Activated CD4-positive, CD25-positive, alpha-beta regulatory T cell (primary cell): ENCODE measurements at places on chromosomes 5 and 9.

GRCh38 chr5:176188085-176188484 lies 50.1 kb upstream of the SIMC1 start:
- no peak for DNase-seq

GRCh38 chr5:81068063-81068462 lies 107.9 kb downstream of the RASGRF2 start:
- no peak for DNase-seq

GRCh38 chr9:131534721-131535237 lies 3.7 kb upstream of the UCK1 start:
- DNase-seq, result no peak

DNA sequence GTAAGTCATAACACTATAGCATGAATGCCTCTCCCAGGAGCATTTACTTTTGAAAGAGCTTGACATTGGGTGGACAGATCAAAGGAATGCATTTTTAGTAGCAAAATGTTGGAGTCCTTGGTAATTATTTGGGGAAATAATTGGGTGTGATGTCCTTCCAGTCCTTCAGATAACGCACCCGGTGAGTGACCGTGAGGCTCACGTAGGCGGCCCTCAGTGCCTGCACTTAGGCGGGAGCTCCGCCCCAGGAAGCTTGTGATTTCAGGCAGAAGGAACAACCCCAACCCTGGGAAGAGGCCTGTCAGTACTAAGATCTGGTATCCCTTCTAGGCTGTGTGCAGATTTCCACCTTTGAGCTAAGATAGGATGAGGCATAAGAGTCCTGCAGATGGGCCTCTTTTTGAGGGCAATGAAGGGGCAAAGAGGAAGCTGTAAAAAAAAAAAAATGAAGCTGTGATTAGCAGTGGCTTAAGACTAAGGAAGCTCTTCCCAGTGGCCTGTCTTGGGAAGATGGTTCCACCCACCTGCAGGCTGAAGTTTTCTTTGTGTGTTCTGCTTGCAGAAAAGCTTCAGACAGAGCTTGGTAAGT lies 14.9 kb downstream of the BTNL9 start:
- DNase-seq, result no peak

DNA sequence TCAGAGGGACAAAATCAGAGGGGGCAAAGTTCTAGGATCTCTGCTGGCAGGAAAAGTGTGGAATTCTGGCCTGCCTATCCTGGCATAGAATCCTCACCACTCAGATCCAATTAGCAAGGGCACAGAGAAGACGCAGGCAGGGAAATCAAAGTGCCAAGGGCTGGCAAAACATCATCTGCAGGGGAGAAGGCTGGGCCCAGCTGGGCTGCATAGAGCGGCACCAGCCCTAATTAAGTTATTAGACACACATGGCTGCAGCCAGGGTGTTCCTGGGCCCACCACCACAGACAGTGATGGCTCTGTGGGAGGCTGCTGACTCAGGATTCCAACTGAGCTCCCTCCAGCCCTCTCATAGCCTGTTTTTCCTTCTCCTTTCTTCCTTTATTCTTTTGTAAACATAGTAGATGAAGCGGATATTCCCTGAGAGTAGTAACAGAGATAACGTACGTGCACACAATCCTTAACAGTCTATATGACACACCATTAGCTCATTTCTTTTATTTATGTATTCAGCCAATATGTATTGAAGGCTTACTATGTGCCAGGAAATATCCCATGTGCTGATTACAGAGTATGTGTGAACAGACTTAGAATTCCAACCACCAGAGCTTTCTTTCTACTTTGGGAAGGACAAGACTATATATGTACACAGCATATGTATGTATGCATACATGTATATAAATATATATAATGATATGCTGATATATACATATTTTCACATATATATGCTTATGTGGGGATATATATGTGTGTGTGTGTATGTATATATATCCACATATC lies 236.1 kb downstream of the ASTN2 start:
- DNase-seq, result no peak

GRCh38 chr5:103862398-103862797 lies 299.8 kb upstream of the NUDT12 start:
- DNase-seq, result no peak

GRCh38 chr5:124650951-124651662 lies 95.3 kb downstream of the ZNF608 start:
- DNase-seq, result no peak

GRCh38 chr5:63249960-63250359 lies 671.3 kb downstream of the LRRC70 start:
- no peak for DNase-seq

DNA sequence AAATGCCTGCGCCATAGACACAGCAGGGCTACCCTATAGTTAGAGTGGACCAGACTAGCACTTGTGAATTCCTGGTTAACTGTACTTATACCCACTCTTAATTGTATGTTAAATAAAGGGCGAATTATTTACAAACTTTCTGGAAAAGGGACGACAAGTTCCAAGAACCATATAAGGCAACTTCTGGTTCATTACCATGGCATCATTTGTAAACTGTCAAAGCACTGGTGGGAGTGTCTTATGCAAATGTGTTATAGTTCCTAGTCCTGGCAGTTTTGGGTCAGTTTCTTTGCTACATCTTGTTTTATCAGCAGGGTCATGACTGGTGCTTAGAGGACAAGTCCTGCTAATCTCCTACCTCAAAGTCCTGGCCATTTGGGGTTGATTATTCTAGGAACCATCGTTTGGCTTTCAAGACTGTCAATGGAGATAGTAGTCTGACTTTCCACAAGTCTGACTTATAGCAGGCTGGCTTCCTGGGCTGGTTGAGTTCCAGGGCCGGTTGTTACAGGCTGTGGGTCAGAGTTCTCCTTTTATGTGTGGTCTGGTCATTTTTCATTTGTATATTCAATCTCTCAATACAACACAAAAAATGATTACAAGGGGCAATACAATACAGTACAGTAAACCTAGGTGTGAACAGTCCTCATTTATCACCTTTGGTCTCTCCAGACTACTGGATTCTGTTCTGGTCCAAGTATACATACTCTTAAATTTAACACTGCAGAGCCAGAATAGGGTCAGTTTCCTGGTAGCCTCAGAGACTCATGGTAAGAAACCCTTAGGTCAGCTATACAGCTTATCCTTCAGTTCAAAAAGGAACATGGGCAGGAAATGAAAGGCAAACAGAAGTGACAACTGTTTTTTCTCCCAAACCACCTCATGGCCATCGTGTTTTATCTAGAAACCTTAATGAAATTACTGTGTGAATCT lies 8.3 kb upstream of the CFAP95 start:
- DNase-seq, result no peak

DNA sequence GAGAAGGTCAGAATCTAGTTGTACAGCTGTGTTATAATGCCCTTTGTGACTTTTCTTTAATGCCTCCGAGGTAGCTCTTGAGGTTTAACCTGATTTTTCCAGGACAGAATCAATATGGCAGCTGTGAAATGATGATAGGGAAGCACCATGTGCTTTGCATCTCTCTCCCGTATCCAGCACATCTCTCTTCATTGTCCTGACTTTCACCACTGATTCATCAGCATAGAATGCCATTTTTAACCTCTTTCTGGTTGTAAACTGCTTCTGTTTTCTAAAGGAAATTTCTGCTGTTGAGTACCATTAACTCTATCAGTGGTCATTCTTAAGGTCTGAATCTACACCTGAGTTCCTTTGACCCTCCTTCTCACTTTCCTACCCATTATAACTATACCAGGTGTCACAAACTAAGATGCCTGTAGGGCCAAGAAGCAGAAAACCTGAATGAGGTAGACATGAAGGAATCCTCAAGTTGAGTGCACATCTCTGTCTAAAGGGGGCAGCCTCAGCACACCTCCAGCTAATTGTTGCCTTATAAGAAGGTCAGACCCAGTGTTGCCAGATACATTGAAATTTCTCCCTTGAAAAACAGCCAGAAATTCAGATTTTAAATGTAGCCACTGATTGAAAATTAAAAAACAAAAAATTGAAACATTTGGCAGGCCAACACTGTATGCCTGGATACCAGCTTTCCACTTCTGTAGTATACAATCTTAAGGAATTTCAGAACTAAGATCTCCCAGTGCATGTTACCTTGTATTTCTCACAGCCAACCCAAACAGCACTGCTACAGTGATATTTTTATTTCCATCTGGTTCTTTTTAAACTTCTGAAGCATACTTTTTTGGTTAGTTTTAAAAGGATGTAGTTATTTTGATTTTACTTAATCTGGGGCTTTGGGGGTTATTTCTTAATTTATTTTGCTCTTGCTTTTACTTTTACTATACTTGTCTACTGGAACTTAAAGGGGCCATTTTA lies 35.8 kb upstream of the TLX3 start:
- DNase-seq, result no peak

GRCh38 chr9:36825179-36825578 lies 208.9 kb downstream of the PAX5 start:
- DNase-seq, result no peak

GRCh38 chr9:132586830-132587591 lies 4.6 kb downstream of the BARHL1 start:
- DNase-seq, result no peak
